Stimulated activated CD4-positive, alpha-beta T cell treated with anti-CD3 and anti-CD28 coated beads, TNF-alpha, amount 100 ng/mL, for 1 hour (primary cell): ENCODE measurements at places on chromosomes 12 and 14.

DNA sequence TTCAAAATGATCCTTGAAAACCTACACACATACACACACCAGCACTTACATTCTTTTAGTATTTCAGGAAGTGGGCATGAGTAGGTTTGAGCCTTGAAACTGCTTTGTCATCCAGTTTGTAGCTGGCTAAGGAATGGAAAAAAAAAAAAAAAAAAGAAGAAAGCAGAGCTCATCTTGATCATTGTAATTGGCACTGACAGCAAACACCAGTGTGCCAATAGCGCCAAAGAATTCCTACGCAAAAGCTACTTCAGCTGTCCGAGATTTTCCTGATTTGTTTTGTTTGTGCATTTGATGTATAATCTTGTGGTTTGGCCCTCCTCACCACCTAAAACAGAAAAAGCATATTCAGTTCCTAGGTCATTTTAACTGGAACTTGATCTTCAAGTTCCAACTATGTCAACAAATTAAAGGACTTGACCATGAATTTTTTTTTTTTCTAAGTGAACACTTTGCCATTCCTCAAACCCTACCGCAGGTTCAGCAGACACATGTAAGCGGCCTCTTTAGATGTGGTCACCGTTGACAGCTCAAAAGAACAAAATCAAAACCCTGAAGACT, 57.3 kb downstream of the FLRT2 start:
- DNase-seq: no peak

GRCh38 chr14:34354556-34354955, 107.5 kb downstream of the SPTSSA start:
- no peak for DNase-seq

DNA sequence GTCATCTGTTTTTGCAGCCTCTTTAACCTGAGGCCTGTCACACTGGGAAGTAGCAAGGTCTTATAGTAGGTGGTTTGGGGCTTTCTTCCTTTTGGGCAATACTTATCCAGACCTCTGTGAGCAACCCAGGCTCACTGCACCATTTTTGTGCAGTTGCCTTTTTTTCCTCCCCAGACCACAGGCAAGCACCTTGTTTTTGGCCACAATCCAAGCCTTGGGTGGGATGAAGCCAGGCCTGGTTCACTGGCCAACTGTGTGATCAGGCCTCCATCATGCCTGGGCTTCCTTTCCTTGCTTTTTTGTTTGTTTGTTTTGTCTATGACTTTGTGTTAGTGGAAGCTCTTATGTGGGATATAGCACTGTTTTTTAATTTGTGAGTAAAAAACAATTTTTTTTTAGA, 71.7 kb downstream of the DNAH10 start:
- no peak for DNase-seq

- DNase-seq: no peak
Measured at GRCh38 chr14:43540948-43541347, 966.1 kb downstream of the FSCB start.

DNA sequence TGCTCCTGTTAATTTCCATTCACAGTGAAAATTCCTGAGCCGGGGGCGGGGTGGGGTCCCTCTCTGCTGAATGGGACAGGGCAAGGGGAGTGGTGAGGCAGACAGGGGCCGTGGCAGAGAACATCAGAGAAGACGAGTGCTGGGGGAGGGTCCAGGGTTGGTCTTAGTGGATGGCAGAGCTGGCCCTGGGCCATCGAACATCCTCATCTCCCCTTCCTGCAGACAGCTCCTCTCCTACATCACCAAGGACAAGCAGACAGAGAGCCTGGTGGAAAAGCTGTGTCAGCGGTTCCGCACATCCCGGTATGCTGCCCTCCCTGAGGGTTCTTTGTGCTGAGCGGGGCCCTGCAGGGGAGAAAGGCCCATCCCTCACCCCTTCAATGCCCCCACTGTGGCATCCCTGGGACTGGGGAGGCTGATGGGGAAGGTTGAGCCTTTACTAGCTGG, 5.0 kb upstream of the GAPDH start:
- no peak for DNase-seq

GRCh38 chr14:93734086-93734822, 54.0 kb downstream of the PRIMA1 start:
- no peak for DNase-seq

- peak; percentile 94 for DNase-seq
Measured at GRCh38 chr12:46372544-46373300, at the start of gene SLC38A2. TSS of gene SLC38A2 (minus strand) at chr12:46372773. CDS start at chr12:46371293, 1,480 bp downstream.

DNA sequence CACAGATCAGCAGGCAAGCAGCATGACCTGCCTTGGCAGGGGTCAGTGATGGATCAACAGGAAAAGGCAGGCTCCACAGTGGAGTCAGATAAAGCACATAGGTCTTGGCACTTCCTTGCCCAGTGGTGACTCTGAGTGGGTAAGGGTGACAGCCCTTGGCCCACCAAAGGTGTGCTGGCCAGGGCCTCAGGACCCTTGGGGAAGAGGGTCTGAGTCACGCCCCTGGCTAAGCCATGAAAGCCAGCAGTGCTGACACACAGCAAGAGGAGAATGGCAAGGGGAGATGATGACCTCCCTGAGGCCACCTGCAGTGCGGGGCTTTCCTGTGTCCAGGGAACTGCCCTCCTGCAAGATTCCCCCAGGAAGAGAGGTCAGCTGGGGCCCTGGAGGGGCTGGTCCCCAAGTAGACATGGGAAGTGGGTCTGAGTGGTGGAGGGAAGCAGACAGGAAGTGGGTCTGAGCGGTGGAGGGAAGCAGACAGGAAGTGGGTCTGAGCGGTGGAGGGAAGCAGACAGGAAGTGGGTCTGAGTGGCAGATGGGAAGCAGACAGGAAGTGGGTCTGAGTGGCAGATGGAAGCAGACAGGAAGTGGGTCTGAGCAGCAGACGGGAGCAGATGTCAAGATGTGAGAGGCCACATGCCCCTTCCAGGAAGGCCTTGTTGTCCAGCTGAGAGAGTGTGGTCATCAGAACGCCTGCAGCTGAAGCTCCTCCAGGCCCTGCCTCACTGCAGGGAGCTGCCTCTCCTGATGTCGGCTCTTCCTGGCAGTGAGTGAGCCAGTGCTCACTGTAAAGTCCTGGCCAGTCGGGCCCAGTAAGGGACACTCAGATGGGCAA, 34.8 kb downstream of the DIO3 start:
- DNase-seq: peak; percentile 11

DNA sequence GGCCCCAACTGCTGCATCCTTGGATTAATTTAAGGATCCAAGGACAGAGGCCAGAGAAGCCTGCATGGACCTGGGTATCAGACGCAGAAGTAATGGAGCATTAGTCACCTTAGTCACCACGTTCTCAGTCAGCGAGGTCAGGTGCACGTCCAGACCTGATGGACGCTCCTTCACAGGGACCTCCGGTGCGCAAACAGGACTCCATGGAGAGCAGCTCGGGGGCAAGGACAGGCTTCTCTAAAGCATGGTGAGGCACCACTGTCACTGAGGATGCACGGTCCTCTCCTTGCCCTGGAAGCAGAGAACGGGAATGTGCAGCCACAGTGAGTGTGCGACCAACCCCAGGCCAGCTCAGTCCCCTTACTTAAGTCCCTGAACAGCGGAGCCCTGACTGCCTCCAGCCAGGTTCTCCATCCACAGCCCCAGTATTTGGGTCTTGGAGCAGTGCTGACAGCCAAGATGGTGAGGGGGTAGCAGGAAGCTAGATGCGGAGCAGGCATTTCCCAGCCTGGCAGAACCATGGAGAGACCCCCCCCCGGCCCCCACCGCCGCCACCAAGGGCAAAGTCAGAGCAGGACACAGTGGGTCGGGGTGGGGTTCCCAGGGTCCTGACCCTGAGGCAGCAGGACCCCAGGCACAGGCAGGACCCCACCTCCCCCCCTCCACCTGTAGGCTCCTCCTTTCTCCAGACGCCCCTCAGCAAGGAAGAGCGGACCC, 253.4 kb upstream of the SFSWAP start:
- no peak for DNase-seq

GRCh38 chr14:92005019-92005418, 34.8 kb downstream of the TRIP11 start:
- DNase-seq: no peak

DNA sequence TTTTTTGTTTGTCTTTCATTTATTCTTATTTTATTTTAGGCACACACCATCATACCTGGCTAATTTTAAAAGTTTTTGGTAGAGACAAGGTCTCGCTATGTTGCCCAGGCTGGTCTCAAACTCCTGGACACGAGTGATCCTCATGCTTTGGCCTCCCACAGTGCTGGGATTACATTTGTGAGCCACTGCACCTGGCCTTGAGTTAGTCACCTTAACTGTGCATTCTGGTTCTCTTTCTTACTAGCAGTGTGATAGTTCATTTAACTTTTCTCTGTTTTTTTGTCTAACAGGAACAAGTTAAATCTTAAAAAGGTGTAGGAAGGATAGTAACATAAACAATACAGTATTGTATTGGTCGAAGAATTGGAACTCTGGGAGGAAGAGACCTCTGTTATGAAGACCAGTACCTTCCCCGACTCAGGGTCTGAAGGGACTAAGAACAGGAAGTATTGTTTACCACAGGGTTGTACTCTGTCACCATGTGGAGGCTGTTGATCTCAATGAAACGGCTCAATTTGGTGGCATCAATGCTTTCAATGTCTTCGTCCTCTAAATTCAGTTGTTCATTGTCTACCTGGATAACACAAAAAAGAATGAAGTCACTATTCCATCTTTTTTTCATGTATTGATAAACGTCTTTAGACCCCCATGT, 17.7 kb downstream of the ERP27 start:
- DNase-seq: no peak

DNA sequence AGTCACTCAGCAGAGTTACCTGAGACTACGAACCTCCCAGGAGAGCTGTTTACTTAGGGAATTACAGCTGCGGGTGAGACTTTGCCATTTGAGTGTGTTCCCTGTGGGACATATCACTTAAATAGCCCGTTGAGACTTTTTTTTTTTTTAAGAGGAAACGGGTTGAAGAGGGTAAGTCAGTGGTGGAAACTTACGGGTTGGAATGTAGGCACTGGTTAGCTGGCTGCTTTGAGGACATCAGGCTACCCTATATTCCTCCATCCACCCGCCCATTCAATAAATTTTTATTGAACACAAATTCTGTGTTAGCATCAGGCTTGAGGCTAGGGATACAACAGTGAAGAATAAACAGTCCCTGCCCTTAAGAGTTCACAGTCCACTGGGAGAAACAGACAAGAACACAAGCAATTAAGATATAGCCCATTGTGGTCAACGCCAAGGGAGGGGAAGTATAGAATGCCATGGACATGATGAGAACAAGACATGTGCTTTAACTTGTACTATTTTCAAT, 88.1 kb upstream of the CPSF6 start:
- no peak for DNase-seq

GRCh38 chr12:132522592-132523380, 32.8 kb downstream of the FBRSL1 start:
- DNase-seq: no peak

- no peak for DNase-seq
Measured at GRCh38 chr14:94671870-94672444, 59.8 kb downstream of the SERPINA3 start.

DNA sequence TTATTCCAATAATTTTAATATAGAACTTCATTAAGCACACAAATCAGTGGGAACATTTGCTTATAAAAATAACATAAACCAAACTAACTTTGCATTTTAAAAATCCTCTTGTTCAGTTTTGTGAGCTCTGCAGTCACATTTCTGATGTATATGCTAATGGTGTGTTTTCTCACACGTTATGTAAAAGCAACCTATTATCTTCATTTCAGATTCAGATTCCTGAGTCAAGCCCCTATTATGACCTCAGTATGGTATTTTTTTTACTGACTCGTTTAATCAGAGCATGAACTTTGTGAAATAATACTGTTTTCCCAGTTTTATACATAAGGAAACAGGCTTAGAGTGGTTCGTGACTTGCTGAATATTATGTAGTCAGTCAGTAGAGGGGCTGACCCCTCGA, 394.0 kb downstream of the TMEM117 start:
- no peak for DNase-seq

DNA sequence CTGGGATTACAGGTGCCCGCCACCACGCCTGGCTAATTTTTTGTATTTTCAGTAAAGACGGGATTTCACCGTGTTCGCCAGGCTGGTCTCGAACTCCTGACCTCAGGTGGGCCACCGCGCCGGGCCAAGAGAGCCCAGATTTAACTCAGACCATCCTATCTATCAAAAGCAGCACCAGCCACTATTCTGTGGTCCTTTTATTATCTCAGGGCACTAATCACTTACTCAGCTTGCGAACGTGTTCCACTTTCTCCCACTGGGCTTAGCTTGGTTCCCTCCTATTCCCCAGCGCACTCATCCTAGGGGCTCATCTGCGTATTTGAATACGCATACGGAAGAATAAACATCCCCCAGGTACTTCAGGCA, 16.2 kb upstream of the AACS start:
- DNase-seq: no peak
